AG09319 (cell line): ENCODE measurements at places on chromosomes 7 and 10.
A peak's percentile ranks its signal among the peaks of the same experiment; 100 is the strongest.

DNA sequence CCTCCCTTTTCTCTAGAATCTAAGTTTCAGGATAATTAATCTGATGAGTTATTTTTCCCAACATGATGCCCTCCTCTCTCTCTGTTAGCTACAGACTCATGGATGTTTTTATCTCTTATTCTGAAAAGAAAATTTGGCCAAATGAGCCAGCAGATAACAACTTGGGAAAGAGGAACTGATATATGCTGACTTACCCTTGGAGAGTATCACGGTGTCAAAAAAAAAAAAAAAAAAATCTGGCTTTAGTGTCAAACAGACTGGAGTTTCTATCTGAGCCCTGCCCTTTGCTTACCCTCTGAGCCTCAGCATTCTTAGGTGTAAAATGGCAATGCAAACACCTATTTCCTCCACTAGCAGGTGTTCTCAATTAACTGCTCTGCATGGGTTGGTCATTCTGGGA is 190.4 kb downstream of the AHR start:
- DNase-seq, result no peak

DNA sequence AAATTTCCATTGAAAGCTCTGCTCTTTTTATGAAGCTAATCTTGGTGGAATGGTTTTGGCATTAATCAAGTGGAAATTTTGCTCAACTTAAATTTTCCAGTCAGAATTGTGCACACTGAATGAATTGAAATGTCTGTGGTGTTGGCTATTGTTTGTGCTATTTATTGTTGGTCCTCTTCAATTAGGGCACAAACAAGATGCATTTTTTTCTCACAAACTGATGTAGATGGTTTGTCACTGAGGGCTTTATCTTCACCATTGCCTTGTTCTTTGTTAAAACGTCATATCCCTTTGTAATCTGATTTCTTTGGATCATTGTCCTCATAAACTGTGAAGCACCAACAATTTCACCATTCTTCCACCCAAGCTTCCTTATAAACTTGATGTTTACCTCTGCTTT is 152.1 kb upstream of the RHOBTB1 start:
- no peak for DNase-seq

DNA sequence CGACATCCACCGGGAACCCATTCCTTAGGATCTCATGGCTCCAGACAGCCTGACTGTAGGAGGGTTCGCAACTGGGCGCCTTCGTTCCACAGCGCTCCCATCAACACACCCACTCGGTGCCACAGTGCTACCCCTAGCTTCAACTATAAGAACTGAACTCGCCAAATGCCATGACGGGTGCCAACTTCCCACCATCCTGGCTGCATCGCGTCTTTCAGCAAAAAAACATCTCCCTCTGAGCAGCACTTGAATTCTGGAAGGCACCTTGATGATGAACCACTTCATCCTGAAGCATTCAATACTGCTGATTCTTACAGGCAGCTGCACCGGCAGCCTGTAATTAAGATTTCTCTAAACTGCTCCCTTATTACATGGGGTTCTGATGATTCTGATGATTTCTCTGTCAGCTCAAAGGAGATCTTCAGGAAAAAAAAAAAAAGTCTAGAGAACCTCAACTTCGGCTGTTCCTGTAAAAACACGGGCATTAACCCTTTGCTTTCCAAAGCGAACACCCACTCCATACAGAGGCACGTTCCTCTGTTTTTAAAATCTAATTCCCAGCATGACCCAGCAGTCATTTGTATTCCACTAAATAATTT is 1.3 kb downstream of the CYTH3 start:
- no peak for DNase-seq

- peak; percentile 53 for DNase-seq
These were observed at the start of gene FHIP2A for GRCh38 chr10:114821293-114821914. FHIP2A (plus strand) TSS chr10:114821780; CDS start chr10:114822079, 299 bp downstream.

- DNase-seq, result no peak
These were observed 16.7 kb downstream of the ELN start for GRCh38 chr7:74044366-74045350.

DNA sequence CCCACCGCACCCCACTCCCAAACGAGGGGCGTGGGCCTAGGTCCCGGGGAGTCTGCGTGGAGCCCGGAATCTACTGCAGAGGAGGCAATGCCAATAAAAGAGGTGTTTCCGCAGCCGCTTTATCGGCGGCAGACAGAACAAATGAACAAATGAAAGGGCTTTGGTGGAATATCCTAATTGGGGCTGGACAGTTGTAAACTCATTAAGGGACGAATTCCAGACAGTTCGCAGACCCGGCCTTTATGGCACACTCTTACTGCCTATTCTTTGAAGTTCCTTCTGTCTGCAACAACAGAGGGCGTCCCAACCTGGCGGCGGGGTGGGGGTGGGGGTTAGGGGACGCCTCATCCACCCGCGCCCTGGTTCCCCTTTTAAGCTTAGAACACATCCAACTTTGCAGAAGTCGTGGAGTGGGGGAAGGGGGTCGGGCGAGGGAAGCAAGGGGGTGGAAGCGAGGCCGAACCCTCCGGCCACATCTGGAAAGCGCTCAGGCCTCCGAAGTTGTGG is 4.1 kb downstream of the HOXA9 start:
- no peak for DNase-seq

GRCh38 chr7:98872328-98872924 is 2.6 kb upstream of the TMEM130 start:
- DNase-seq, result no peak

- DNase-seq, result no peak
These were observed 1.7 kb upstream of the WDR86 start for GRCh38 chr7:151411551-151411950.
